ENCODE measurements at places on chromosomes 3 and 15.

DNA sequence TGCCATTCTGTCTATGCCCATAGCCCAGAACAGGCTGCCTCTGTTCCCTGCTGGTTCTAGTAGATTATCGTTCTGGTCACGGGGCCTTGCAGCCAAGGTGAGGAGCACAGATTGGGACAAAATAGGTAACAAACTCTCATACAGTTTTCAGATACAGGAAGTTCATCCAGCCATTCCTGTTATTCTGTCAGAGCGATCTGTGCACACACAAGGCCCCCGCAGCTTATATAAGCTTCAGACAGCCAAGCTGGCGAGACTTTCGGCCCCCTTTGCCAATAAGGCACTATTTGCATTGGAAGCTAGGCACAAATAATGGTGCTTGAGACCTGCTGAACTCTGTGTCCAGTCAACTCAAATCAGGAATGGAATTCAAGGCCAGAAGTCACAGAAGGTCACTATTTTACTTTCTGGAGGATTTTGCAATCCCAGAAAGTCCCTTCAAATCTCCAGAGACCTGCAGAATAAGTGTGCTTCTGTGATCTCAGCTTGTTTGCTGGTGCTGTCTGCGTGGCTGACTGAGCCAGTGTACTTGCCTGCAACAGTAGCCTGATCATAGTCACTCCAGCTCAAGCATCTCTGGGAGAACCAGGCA, 69.4 kb downstream of the BFSP2 start:
- DNase-seq, result no peak

DNA sequence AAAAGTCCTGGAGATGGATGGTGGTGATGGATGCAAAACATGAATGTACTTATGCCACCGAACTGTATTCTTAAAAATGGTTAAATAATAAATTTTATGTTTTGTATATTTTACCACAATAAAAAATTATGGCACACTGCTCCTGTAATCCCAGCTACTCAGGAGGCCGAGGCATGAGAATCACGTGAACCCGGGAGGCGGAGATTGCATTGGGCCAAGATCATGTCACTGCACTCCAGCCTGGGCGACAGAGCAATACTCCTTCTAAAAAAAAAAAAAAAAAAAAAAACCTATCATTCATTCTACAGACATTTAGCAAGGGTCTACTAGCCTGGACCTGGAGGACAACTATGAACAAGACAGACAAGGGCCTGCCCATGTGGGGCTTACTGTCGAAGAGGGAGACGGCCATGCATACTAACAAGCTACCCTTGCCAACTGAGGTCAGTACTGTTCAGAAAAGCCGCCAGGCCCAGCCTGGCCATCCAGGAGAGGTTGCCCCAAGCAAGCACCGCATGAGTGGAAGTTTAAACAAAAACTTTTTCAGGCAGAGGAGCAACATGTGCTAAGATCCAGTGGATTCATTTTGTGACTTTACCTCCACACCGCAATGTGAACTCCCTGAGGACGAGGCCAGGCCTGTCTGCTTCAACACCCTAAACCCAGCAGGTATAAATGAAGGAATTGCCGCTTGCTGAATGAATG, 2.8 kb upstream of the NEK4 start:
- no peak for DNase-seq

DNA sequence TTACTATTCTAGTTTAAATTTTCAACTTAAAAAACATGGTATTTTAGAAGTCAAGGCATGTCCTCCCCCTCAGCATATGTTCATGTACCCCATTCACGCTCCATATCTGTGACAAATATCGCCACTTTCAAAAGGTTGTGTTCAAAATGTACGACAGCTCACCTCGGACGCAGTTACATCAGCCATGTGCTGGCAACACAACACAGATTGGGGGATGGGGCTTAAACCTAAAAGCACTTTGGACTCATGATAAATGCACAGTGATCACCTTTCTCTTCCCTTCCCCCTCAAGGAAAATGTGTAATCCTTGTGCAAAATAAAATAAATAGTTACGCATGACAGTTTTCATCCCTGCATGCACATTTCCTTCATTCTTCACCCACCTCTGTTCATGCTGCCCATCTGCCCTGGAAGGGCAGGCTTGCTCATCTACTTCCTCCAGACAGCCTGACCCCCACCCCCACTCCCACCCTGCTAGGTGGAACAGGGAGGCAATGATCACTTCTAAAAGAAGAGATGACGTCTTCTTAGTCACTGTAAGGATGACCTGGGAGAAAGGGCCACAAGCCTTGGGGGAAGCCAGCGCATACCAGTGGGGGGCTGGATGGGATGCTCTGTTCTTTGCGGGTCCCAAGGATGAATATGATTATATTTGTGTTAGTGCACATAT, 271.4 kb upstream of the SEMA6D start:
- DNase-seq, result no peak

GRCh38 chr3:67883766-67884165, 229.4 kb upstream of the SUCLG2 start:
- no peak for DNase-seq

- no peak for DNase-seq
Observed at GRCh38 chr15:90402223-90402622, 14.2 kb downstream of the IQGAP1 start.

DNA sequence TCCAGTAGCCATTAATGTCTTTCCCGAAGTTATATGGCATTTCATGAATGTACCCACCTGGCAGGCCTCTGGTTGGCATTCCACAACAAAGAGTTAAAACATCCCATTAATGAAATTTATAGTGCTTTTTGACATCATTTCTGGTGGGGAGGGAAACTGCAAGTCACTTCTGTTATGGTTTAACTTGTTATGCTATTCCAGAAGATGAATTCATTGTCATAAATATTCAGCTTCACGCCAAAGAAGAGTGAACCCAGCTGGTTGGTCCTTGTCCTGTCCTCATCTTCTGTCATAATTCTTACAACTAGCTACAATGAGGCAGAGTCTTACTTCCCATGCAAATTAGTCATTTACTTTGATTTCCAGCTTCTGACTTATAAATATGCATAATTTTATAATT, 471.5 kb downstream of the FGF12 start:
- DNase-seq, result no peak

DNA sequence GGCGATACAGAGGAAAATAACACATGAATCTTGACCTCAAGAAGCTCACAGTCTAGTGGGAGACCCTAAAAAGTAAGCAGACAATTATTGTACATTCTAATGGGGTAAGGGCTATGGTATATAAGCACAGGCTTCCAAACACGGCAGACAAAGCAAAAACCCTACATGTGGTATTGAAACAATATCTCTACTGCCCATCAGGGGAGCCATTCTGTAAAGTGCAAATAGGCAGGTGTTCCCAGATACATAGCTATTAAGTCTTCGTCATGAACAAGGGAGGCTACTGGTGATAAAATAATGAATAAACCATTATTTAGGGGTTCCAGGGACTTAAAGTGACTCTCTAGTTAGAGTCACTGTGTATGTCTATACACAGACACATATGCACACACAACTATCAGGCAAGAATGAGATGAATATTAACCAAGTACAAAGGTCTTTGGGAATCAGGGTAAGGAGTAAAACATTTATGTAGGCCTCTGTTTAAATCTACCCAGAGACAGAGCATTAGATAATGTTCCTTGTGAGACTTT, 38.7 kb upstream of the ASB14 start:
- no peak for DNase-seq
